Smooth muscle cell of the pulmonary artery (primary cell): ENCODE measurements at places on chromosomes 7 and 10. TPM values are rescaled to one million over a fixed set of nuclear protein-coding genes. Genes with fewer than 3 reads are reported as not detected.

Gene RGR
- not detected in 2 replicates for total RNA-seq

Gene SPDYE11
- total RNA-seq, result not detected in 2 replicates

Gene VSIR
- total RNA-seq, result 9.8 and 40.8 TPM in 2 replicates

Gene PRF1
- total RNA-seq, result not detected in 2 replicates

Gene USP54
- total RNA-seq, result 6.6 and 11.0 TPM in 2 replicates

Gene BTBD16
- 0.13 TPM in 1 of 2 replicates, not detected in the other for total RNA-seq

Gene LSM8
- 18.6 and 21.5 TPM in 2 replicates for total RNA-seq

Gene HOXA3
- 4.4 and 5.8 TPM in 2 replicates for total RNA-seq

Gene DRGX
- not detected in 2 replicates for total RNA-seq

Gene EPHB6
- total RNA-seq, result 1.7 and 18.4 TPM in 2 replicates

Gene LRRD1
- total RNA-seq, result 0.07 and 0.17 TPM in 2 replicates

Gene GPR15LG
- total RNA-seq, result not detected in 2 replicates

Gene ST8SIA6
- total RNA-seq, result 0.13 TPM in 1 of 2 replicates, not detected in the other

Gene PON3
- 0.13 TPM in 1 of 2 replicates, not detected in the other for total RNA-seq
